ENCODE measurements at places on chromosomes 3 and 15.

- no peak for DNase-seq
These were observed 40.7 kb upstream of the CHST2 start for GRCh38 chr3:143078883-143079282.

GRCh38 chr15:90145259-90145658 lies 43.0 kb upstream of the IDH2 start:
- no peak for DNase-seq

DNA sequence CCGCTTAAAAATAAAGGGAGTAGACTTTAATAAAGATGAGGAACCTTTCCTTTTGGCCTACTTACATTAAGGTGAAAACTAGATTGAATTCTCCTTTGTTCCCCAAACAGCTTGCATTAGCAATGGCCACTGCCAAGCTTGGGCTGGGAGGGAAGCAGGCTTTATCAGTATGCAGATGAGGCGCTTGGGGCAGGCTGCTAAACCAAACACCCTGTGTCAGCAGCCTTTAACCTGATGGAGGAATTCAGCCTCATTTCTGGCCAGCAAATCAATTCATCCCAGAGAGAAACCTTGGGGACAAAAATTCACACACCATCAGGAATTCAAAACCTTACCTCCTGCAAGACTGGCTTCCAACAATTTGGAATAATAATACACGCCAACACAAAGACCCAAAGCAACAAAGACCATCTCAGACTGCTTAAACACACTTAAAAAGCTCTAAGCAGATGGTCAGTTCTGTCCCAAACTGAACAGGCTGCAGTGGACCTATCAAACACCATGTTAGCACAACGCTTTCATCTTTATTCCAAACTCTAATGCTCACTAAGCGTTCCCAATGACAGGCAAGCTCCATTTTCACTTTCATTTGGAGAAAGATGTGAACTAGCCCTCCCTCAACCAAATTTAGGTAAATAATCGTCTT lies 255.1 kb upstream of the CMC1 start:
- no peak for DNase-seq

DNA sequence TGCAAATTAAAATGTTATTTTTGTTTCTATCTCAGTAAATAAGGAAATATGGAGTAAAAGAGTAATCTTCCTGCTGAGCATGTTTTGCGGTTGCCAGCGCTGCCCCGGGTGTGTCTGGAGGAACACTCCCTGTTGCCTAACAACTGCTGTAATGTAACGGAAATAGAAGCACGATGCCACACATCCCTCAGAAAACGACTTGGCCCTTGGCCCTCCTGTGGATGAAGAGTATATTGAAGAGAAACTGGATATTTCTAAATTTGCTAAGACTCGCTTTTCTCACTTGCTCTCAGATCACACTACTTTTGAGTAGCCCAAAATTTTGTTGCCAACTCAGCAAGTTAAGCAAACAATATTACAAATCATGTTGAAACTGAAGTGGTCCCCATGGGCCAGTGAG lies 18.9 kb downstream of the CX3CR1 start:
- peak; percentile 55 for DNase-seq

DNA sequence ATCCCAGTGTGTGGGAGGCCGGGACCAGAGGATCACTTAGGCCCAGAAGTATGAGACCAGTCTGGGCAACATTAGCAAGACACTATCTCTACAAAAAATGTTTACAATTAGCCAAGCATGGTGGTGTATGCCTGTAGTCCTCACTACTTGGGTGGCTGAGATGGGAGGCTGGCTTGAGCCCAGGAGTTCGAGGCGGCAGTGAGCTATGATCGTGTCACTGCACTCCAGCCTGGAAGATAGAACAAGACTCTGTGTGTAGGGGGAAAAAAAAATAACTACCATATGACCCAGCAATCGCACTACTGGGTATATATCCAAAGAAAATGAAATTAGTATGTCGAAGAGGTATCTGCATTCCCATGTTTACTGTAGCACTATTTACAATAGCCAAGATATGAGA lies 22.6 kb downstream of the RYK start:
- DNase-seq, result no peak

Data from activated CD8-positive, alpha-beta memory T cell treated with anti-CD3 and anti-CD28 coated beads, Interleukin-2, amount 10 ng/mL, durations not matched to agents 7 days and 5 days (primary cell).